Neural progenitor cell (in vitro differentiated cells): ENCODE measurements at places on chromosomes 1 and 21.

DNA sequence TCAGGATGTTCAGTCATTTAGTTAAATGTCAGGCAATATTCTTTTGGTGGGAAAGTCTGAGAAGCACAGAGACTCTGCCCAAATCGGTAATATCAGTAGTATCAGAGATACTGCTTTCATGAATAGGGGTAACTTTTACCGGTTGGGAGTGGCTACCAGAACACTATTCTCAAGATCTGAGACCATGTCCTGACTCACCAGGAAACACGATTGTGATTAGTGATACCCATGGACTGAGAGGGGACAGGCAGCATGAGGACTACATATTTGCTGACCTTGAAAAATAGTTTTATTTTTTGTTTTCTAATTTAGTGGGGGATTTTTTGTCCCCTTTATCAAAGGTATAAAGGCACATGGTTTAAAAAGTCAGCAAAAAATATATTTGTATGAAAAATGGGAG is 76.0 kb upstream of the NEK2 start:
- no peak for DNase-seq

DNA sequence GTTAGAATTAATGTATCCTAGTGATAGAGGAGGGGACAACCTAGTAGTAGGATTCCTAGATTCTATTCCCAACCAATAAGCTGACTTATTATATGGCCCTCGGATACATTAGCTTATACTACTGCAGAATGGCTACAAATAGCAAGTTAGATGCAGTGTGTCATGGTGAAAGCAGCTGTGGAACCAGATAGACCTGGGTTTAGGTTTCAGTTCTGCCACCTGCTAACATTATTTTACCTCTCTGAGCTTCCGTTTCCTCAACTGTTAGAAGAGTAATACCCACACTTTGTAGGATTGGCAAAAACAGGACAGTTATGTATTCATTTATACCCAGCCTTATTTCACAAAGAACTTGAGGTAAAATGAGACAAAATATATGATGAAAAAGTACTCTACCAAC is 21.6 kb upstream of the MAGOH start:
- DNase-seq: no peak

DNA sequence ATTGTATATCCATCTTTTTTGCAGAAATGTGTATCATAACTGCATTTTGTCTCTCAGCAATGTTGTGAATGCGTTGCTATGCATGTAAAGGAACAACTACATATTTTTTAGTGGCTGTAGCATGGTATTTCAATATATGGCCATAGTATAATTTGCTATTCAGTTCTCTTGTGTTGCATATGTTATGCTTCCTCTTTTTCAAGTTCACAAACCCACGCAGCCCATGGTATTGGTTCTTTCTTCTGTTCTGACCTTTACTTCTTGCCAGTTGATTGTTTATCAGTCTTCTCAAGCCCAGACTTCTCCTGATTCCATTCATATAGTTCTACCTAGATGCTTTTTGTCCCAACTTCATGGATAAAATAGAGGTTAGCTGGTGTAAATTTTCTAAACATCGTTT is 6.1 kb downstream of the SLC22A15 start:
- no peak for DNase-seq

GRCh38 chr1:247212627-247213617 is 41.1 kb upstream of the ZNF124 start:
- DNase-seq: no peak

- no peak for DNase-seq
These were observed 90.1 kb downstream of the PLXNA2 start for GRCh38 chr1:208154040-208154439.

DNA sequence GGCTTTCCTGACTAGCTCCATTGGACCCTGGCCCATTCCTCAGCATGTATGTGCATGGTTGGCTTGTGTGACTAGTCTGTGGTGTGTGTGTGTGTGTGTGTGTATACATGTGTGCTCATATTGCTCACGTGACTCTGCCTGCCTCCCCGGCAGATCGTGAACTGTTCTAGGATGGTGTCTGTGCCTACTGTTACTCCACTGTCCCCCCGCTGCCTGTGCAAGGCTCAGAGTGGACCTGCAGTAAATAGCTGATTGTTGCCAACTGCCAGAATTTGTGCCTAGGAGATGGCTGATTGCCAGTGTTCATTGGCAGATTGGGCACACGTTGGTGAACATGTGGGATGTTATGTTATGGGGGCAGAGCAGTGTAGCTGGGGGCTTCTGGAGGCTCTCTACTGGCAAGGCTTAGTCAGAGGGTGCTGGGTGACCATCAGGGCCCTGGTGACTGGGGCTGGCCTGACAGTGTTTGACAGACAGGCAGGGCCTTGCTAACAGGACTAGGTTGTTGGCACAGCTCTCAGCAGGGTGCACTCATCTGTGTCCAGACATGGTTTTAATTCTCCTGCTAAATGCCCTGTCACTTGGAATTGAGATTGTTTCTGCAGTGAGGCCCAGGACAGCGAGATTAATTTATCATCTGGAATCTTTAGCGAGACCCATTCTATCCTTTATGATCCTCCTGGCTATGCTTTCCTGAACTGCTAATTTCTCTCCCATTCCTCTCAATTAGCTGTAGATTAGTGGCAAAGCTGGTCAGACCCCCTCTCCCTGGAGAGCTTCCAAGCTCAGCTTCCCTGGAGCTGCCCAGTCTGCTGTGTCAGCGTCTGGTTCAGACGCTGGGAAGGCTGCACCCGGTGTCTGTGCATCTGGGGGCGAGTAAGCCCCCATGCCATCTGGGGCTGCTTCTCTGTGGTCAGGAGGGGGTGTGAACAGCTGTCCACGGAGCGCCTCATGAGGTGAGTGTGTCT is 20.8 kb downstream of the SLC6A17 start:
- no peak for DNase-seq
